CD8-positive, alpha-beta T cell (primary cell): ENCODE measurements at places on chromosomes 6 and 20. TPM values are rescaled to one million over a fixed set of nuclear protein-coding genes. Genes with fewer than 3 reads are reported as not detected.

The SYNGAP1 gene
- 54.3 TPM for total RNA-seq

The CAGE1 gene
- 0.33 TPM for total RNA-seq

The HSPA1A gene
- total RNA-seq: 2.1 TPM

The PNLDC1 gene
- not detected for total RNA-seq

The CASS4 gene
- 23.5 TPM for total RNA-seq

The BTN1A1 gene
- not detected for total RNA-seq

The AVP gene
- total RNA-seq: not detected

The TOX2 gene
- 1.8 TPM for total RNA-seq

The THEMIS gene
- 26.3 TPM for total RNA-seq

The PTK6 gene
- total RNA-seq: 0.14 TPM

The FOXA2 gene
- total RNA-seq: not detected

The CARMIL1 gene
- total RNA-seq: 6.1 TPM

The NKAIN4 gene
- not detected for total RNA-seq

The SPDEF gene
- 0.22 TPM for total RNA-seq

The PRPH2 gene
- total RNA-seq: not detected

The GPR6 gene
- not detected for total RNA-seq

The CAPN11 gene
- total RNA-seq: 0.22 TPM

The IL22RA2 gene
- total RNA-seq: not detected

The SCRT2 gene
- not detected for total RNA-seq

The CALHM5 gene
- not detected for total RNA-seq

The L3MBTL1 gene
- total RNA-seq: 11.8 TPM

The NKAPL gene
- not detected for total RNA-seq

The LHFPL5 gene
- total RNA-seq: not detected
